ENCODE measurements at places on chromosomes 3 and 15. TPM values are rescaled to one million over a fixed set of nuclear protein-coding genes. Genes with fewer than 3 reads are reported as not detected.
A peak's percentile ranks its signal among the peaks of the same experiment; 100 is the strongest.

REC114 gene
- not detected for total RNA-seq

CMTM8 gene
- 14.4 TPM for total RNA-seq

GRCh38 chr3:171556574-171557145 is 96.5 kb upstream of the TNIK start:
- H3K27me3 ChIP-seq = no peaks in the 10 kb centered on the region
- H3K4me1 ChIP-seq = peaks cover 14% of the 10 kb centered on the region
- H3K4me3 ChIP-seq = no peak overlapping the region
- H3K27ac ChIP-seq = no peak overlapping the region
- H3K36me3 ChIP-seq = no peaks in the 10 kb centered on the region

DNA sequence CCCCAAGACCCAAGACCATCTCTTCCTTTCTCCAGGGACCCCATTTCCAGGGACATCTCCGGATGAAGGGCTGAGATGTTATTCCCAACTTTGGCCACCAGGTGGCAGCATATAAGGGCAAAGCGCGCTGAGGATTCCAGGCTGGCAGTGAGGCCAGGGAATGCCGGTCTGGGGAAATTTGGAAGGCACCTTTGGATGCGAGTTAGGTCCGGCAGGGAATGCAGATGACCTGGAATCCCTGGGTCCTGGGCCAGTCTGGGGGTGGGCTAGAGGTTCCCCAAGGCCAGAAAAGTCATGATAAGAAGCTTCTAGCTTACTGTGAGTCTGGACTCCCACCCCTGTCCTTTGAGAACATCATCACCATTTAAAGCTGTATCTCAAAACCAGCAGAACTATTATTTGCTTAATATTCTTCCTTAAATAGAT is 1.6 kb upstream of the CHST13 start:
- H3K4me1 ChIP-seq = no peaks in the 10 kb centered on the region
- H3K27ac ChIP-seq = no peak overlapping the region
- H3K36me3 ChIP-seq = no peaks in the 10 kb centered on the region
- DNase-seq = no peak

- H3K4me3 ChIP-seq = no peak overlapping the region
- peaks cover 20% of the 10 kb centered on the region for H3K4me1 ChIP-seq
- no peak for DNase-seq
- H3K27me3 ChIP-seq = peaks cover 51% of the 10 kb centered on the region
- peaks cover 3% of the 10 kb centered on the region for H3K36me3 ChIP-seq
Measured at GRCh38 chr3:16496408-16497222, 16.9 kb downstream of the RFTN1 start.

DNA sequence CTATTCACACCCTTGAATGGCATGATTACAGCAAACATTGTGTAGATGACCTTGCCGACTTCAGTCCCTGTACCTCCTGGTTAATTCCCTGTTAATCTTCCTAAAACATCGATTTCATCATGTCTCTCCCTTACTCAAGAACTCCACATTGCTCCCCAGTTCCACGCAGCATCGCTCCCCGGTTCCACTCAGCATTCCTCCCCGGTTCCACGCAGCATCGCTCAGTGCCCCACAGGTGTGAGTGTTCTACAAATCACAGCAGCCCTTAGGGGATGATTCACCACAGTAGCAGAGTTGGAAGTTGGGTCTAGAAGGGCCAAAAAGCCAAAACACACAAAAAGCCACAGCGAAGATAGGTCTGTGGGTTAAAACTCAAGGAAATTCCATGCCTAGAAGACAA is 8.6 kb upstream of the TNK2 start:
- peaks cover 15% of the 10 kb centered on the region for H3K4me1 ChIP-seq
- DNase-seq = no peak
- H3K36me3 ChIP-seq = no peaks in the 10 kb centered on the region
- no peak overlapping the region for H3K4me3 ChIP-seq

- H3K36me3 ChIP-seq = no peaks in the 10 kb centered on the region
- H3K4me3 ChIP-seq = no peak overlapping the region
- no peaks in the 10 kb centered on the region for H3K4me1 ChIP-seq
- H3K27me3 ChIP-seq = peaks cover 43% of the 10 kb centered on the region
- H3K27ac ChIP-seq = no peak overlapping the region
Measured at GRCh38 chr3:39255503-39256325, 24.1 kb downstream of the CX3CR1 start.

DNA sequence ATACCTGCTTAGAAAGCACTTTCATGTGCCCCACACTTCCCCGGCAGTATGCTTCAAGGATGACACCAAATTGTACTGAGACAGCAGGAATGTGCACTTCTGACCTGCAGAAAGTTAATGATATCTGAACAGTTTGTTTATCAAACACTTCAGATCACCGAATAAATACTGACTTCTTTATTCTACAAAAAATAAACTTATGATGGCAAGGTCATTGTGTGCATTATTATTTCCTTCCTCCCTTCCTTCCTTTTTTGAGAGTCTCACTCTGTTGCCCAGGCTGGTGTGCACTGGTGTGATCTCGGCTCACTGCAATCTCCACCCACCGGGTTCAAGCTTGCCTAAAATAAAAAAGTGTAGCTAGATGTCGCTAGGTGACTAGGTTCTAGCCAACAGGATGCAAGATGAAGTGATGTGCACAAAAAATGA is 80.3 kb downstream of the FAIM start:
- H3K27me3 ChIP-seq = no peaks in the 10 kb centered on the region
- no peak overlapping the region for H3K4me3 ChIP-seq
- H3K36me3 ChIP-seq = peaks cover 6% of the 10 kb centered on the region
- no peak for DNase-seq
- H3K27ac ChIP-seq = no peak overlapping the region

- no peak overlapping the region for H3K27ac ChIP-seq
- DNase-seq = no peak
- peaks cover 68% of the 10 kb centered on the region for H3K27me3 ChIP-seq
- no peaks in the 10 kb centered on the region for H3K36me3 ChIP-seq
Measured at GRCh38 chr3:156291272-156292123, 171.1 kb downstream of the KCNAB1 start.

GRCh38 chr15:22974745-22975144 is 5.4 kb downstream of the CYFIP1 start:
- H3K4me1 ChIP-seq = peaks cover 15% of the 10 kb centered on the region
- no peak overlapping the region for H3K4me3 ChIP-seq
- H3K27me3 ChIP-seq = no peaks in the 10 kb centered on the region
- DNase-seq = no peak

DNA sequence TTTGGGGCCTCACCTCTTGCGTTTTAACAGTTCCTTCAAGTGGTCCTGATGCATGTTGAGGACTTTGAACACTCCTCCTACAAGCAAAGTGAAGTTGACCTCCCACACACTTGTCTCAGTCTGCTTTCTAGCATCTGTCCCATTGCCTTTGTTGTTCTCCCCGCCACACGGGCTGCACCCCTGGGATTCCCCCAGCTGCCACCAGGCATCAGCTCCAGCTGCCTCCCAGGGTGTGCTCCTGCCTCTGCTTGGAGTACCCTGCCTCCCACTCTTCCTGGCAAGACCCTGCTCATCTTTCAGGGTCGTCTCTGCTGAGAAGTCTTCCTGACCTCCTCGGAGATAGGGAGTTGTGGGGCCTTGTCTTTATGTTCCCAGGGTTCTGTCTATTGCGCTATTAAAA is 52.2 kb downstream of the IGF1R start:
- peaks cover 8% of the 10 kb centered on the region for H3K36me3 ChIP-seq
- peaks cover 49% of the 10 kb centered on the region for H3K4me1 ChIP-seq
- no peak overlapping the region for H3K4me3 ChIP-seq
- no peaks in the 10 kb centered on the region for H3K27me3 ChIP-seq
- no peak overlapping the region for H3K27ac ChIP-seq

DNA sequence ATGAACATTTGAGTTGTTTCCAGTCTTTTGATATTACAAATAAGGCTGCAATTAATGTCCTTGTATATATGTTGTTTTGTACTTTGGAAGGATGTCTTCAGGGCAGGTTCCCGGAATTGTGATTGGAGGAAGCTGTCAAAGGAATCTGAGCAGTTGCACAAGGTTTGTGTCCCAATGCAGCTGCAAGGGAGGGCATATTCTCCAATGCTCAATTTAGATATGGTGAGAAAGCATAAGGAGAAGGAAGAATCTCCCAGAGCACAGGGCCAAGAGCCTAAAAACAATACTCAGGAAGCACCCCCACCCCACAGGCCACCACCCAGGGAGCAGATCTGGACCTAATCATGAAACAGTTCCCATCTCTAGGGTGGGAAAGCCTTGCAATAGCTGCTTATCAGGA is 228.0 kb upstream of the LRRFIP2 start:
- H3K27ac ChIP-seq = no peak overlapping the region
- no peak overlapping the region for H3K4me3 ChIP-seq
- peaks cover 25% of the 10 kb centered on the region for H3K36me3 ChIP-seq
- H3K4me1 ChIP-seq = no peaks in the 10 kb centered on the region
- H3K27me3 ChIP-seq = no peaks in the 10 kb centered on the region

DNA sequence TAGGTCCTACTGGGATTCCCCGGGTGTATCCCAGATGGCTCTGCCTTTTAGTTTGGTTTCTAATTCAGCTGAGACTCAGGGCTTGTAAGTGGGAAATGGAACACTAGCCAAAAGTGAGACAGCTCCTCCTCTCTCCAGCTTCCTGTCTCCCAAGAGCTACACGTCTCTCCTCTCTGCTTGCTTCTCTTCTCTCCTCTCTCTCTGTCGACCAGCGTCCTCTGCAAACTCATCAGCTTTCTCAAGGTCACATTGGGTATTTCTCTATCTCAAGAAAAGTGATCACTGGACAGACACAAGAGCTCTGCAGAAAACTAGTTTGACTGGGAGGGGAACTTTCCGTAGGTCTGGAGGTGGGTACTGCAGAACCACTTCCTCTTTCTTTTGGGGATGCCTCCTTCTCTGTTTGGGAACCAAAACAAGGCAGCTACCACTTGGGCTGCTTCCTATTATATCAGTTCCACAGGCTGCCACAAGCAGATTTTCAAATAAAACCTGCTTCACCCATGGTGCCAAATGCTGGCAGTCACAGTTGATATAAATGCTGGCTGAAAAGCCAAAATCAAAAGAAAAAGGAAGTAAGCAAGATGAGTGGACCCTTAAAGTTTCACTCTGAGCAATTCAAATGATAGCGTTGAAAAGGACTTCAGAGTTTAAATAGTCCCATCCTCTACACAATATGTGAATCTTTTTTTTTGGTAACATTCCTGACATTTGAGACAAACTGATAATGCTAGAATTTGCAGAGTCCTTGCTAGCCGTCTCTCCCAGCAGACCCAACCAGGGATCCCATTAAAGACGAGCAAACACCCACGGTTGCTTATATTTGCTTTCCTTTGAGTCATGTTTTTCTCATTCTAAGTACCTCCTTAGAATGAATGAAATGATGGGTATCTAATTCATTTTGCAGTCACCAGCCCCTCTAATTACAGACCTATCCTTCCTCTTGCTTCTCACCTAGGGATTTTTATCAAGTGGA is 7.2 kb upstream of the DYNC1LI1 start:
- peak overlapping the region; percentile 25 for H3K27ac ChIP-seq
- no peak for DNase-seq
- peaks cover 5% of the 10 kb centered on the region for H3K4me1 ChIP-seq
- peak overlapping the region; percentile 16 for H3K4me3 ChIP-seq

All from type B pancreatic cell (in vitro differentiated cells).